Stimulated activated CD8-positive, alpha-beta memory T cell treated with anti-CD3 and anti-CD28 coated beads, Interleukin-15, amount 100 ng/mL, for 1 hour (primary cell): ENCODE measurements at places on chromosomes 5 and 9.

DNA sequence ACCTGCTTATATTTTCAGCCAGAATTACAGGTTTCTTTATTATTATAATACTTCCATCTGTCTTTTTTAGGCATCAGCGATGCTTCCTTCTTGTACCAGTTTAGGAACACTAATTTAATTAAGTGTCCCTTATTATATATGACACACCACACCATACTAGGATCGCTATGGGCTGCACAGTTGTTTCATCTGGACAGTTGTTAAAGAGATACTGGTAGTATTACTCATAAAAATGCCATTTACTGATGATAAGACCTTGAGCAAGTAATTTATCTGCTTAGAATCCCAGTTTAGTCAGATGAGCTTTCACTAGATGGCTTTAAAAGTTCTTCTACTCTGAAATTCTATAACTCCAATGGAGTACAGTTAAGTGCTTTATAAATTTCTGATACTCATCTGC lies 17.1 kb downstream of the ARSK start:
- DNase-seq, result no peak

GRCh38 chr5:2196989-2197619 lies 314.4 kb upstream of the IRX4 start:
- no peak for DNase-seq

- no peak for DNase-seq
Measured at GRCh38 chr5:5497152-5497788, 74.8 kb downstream of the ICE1 start.

DNA sequence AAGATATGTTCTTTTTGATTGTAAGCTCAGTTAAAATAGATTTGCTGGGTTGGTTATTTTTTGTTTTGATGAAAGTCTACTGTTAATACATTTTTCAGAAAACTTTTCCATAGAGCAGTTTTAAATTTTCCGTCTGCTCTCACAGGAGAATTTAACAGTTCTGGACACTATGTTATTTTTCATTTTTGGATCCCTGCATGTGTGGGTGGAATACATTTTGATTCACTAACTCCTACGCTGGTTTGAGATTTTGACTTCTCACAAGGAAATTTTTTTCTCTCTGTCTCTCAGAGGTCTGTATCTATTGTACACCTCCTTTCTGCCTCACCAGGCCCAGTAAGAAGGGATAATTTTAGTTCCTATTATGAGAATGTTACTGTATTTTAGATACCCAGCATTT lies 502.4 kb downstream of the CDH10 start:
- DNase-seq, result no peak

- DNase-seq, result no peak
Measured at GRCh38 chr5:5178580-5178979, 38.5 kb downstream of the ADAMTS16 start.

- no peak for DNase-seq
Measured at GRCh38 chr9:137650259-137650658, 31.5 kb downstream of the EHMT1 start.

DNA sequence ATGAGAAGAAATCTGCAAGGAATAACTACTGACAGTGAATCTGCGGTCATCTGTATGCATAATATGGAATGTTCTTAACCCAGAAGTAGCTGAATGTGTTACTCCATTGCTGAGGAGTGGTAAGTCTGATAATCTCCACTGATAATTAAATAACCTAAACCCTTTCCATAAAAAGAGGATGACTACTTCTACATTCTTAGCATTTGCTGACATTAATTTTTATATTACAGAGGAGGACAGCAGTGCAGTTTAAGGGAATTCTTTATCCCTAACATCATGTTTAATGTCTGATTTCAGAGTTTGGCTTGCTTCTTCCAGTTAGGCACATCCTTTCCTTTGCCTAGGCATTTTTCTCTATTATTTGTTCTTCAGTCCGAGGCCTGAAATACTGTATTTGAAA lies 52.2 kb downstream of the CDC42SE2 start:
- no peak for DNase-seq

DNA sequence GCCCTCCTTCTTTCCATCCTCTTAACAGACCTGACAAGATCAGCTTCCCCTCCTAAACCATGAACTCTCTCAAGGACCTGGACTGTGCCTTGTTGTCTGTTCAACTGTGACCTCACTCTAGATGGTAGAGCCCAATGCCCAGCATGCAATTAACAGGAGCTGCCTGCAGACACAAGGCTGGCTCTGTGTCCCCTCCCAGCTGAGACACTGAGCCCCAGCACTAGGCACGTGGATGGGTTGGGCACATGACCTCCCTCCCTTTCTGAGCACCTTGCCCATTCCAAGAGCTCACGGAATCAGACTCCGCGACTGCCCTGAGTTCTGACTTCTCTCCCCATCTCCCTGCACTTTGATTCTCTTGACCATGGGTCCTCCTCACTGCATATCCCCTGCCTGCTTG lies 93.5 kb upstream of the LRRTM2 start:
- no peak for DNase-seq

DNA sequence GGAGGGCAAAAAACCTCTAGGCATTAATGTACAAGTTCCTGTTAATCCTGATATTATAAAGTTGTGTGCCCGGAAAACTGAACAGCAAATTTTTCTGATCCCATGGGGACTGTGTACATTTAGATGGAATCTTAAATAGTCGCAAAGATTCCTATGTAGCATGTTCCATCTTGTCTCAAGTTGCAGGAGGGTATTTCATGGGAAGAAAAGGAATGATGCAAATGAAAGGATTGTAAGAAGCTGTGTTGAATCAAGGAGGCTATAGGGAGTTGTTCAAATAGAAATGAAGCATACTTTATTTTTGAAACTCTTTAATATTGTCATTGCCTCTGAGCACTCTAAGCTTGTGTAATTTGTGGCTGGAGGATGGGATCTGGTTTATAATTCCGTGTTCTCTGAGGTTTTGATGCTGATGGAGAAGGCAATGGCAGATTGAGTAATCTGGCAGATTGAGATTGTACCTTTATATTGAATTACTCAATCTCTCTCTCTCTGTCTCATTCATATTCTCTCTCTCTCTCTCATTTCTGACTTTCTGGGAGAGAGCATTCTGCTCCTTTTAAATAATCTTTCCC lies 288.5 kb downstream of the OSTF1 start:
- DNase-seq, result no peak

GRCh38 chr9:100324594-100325200 lies 28.0 kb downstream of the TEX10 start:
- DNase-seq, result no peak

DNA sequence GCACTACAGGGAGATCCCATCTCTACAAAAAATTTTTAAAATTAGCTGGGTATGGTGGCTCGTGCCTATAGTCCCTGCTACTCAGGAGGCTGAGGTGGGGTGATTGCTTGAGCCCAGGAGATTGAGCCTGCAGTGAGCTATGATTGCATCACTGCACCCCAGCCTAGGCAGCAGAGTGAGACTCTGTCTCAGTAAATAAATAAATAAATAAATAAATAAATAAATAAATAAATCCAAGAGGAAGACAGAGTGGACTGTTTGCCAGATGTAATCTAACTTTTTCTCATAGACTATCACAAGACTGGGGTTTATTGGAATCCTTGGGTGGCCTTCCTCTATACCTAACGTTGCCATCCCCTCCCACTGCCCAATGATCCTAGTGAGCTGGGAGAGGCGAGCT lies 19.2 kb upstream of the TCF7 start:
- no peak for DNase-seq

DNA sequence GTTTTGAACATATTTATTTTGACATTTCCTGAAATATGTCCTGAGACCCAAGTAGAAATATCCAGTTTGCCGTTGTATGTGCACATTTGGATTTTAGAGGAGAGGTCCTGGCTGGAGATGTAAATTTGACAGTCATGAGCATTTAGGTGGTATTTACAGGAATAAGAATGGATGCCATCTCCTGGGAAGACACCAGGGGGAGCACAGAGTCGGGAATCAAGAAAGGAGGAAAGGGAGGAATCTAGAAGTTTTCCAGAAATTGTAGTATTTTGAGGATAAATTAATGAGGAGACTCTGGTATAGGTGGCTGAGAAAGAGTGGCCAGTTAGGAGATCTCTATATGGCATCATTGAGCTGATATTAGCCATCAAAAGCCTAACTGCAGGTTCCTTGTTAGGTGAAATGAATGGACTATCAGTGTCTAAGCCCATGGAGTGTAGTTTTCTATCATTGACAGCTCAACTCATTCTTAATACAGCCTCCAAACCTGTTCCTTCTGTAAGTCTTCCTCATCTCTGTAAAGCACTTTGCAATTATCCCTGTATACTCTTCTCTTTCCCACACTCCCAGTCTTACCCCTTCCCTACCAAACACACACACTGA lies 7.2 kb downstream of the GAPT start:
- DNase-seq, result no peak

DNA sequence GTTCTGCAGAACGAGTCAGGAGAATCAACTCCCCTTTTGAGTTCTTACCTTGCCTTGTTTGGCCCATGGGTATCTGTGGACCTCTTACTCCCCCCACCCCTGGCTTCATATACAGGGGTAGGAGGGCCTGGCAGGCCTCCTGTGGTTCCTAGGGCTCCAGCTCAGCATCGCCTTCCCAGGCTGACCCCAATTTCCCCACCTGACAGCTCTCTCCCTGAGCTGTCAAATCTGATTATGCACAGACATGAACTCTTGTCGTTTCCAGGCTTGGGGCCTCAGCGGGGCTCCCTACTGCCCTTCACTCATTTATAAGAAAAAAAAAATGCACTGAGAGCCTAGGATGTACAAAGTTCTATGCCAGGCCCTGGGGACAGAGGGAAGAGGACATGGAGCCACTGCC lies 67.9 kb downstream of the PTPN3 start:
- no peak for DNase-seq

- peak; percentile 11 for DNase-seq
Measured at GRCh38 chr9:19493174-19493811, 84.5 kb downstream of the ACER2 start.

GRCh38 chr5:152007653-152008335 lies 83.1 kb upstream of the GLRA1 start:
- DNase-seq, result no peak

- no peak for DNase-seq
Measured at GRCh38 chr5:58545912-58546311, 37.0 kb upstream of the RAB3C start.

DNA sequence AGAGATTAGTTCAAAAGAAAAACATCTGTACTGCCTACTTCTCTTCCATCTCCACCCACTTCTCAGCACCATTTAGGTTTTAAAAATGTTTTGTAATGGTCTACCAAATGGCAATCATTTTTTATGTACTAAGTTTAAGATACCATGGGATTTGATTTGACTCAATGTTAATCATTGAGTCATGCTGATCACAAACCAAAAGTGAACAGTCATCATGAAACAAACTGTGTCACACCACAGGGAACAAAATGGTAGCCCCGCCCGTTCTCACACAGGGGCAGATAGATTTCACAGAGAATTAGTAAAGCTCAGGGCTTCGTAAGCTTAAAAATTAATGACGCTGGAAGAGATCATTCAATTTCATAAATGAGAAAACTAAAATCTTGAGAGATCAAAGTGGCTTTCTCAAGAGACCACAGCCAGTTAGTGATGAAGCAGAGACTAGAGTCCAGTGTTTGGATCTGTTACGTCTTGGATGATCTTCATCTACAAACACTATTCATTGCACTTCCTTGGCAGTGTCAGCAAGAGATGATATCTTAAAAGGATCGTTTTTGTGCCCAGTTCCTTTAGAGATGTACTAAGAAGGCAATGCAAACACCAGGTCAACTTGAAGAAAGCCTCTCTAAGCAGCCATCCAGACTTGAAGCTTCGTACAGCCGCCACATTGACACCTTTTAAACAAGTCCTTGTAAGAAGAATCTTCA lies 33.9 kb upstream of the TRIO start:
- DNase-seq, result no peak

DNA sequence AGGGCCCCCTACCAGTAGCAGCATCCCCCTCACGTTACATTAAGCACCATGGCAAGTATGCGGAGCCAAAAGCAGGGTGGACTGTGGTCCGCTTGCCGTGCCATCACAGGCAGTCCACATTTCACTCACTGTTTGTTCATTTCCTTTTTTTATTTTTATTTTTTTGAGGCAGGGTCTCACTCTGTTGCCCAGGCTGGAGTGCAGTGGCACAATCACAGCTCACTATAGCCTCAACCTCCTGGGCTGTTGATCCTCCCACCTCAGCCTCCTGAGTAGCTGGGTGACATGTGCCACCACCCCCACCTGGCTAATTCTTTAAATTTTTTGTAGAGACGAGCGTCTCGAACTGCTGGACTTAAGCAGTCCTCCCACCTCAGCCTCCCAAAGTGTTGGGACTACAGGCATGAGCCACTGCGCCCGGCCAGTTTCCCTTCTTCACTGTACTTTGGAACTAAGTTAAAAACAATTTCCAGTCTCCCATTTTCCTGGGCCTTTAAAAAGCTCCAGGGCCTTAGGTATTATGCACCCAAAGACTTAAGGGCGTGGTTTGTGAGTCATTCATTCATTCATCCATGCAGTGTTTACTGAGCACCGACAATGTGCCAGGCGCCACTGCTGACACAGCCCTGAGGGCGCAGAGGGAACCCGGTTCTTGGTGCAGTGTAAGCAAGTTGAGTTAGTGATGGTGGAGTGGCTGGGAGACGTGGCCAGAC lies 19.9 kb downstream of the PRRX2 start:
- no peak for DNase-seq

- DNase-seq, result no peak
Measured at GRCh38 chr9:134861595-134862334, 18.8 kb upstream of the FCN2 start.

- DNase-seq, result no peak
Measured at GRCh38 chr5:168401226-168401625, 85.0 kb upstream of the RARS1 start.
